ENCODE measurements at places on chromosomes 6 and 20.

GRCh38 chr20:33443512-33444239, at the start of gene SNTA1:
Gene SNTA1 (minus strand): TSS chr20:33443763. CDS start chr20:33443620, 143 bp downstream.
- DNase-seq = peak; percentile 65

DNA sequence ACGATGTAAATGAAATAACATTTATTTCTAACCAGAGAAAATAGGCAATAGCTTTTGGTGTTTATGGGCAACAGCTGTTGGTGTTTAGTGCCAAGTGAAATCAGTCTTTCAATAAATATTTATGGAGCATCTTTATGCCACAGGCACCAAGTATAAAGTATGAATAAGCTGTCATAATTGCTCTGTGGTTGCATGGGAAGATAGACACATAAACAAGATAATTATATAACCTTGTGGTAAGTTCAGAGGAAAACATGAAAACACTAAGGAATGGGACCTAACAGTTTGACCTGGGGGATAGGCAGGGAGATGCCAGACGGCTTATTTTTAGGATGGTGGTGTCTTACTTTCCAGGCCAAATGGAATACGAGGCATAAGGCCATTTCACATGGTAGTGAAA, 110.9 kb downstream of the GFRAL start:
- no peak for DNase-seq

- no peak for DNase-seq
Measured at GRCh38 chr20:6769903-6770785, 2.7 kb downstream of the BMP2 start.

DNA sequence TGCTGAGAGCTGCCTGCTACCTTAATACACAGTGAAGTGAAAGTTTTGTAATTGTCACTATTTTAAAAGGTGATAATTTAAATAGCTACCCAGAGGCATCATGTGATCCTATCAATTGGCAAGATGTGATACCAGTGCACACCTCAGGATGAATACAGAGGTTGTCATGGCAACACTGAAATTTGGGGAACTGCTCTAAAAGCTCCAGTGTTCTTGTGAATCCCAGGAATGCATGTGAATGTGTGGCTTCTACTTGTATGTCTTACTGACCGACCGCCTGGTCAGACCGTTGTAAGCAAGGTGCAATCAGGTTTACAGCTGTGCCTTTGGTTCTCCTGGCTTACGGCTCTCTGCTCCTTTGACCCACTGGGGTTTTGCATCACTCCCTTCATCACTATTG, 146.3 kb upstream of the GJE1 start:
- no peak for DNase-seq

DNA sequence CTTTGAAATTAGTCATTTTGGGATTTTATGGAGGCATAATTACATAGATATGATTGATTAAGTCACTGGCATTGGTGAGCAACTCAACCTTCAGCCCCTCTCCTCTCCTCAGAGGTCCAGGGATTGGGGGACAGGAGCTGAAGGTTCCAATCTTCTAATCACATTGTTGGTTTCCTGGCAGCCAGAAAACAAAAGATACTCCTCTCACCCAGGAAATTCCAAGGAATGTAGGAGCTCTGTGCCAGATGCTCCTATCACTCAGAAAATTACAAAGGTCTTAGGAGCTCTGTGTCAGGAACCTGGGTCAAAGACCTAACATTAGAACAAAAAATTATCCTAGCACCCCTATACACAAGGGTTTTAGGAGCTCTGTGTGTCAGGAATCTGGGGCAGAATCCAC, 679.7 kb upstream of the ID4 start:
- no peak for DNase-seq

- DNase-seq = no peak
Measured at GRCh38 chr6:39199231-39199940, 29.9 kb downstream of the KCNK5 start.

- DNase-seq = no peak
Measured at GRCh38 chr20:38870733-38871559, 55.3 kb upstream of the FAM83D start.

DNA sequence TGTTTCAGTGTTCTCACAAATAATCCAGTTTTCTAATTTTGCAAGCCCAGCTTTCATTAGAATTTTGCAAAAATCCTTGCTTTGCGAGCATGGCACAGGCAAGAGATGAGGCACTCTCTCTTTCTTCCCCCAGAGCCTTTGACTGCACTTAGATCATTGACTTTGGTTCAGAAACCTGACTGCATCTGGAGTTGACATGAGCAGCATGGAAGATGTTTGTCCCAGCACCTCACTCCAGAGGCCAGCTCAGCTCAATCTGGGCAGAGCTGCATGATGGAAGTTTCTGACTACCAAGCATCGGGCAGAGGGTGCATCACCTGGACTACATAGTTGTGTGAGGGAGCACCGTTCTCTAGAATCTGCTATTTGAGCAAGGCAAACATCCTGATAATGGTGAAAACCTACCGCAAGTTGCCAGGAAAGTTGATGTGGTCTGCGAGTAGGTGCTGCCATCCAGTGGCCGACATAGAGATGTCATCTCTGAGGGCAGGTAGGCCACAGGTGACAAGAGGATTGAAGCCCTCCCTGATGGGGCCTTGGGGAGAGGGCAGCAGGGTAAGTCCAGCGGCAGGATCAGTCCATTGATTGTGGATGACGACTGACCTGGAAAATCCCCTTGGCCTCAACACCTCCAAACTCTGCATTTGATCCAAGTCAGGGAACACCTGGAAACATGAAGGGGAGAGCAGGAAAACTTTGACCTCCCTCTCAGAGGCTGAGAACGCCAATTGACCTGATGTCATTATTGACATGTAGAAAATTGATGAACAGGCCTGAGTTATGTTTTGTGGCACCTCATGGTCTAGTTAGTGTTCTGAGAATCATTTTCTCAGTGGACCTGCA, 3.8 kb upstream of the LPA start:
- DNase-seq = no peak

DNA sequence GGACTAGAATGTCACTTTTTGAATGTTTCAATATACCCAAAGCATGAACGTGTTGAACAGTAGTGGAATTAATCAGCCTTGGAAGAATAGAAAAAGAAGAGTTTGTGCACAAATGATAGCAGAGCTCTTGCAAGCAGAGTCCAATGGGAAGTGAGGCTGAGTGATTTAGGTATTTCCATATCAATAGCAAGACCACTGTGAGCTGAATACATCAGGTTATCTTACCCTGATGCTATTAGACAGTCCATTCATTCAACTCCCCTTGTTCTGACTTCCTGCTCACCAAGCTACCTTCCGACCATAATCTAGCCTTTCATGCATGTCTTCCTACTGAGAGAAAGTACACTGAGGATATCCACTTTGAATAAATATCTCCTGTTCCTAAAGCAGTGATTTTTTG, 349.2 kb upstream of the RNF217 start:
- DNase-seq = no peak
